ENCODE measurements at places on chromosomes 1 and 21.

- DNase-seq: peak; percentile 87
Measured at GRCh38 chr1:23539698-23540266, 8.7 kb upstream of the E2F2 start.

GRCh38 chr1:98487620-98488019, 173.9 kb upstream of the SNX7 start:
- no peak for DNase-seq

GRCh38 chr1:15260418-15261154, 13.6 kb downstream of the FHAD1 start:
- peak; percentile 66 for DNase-seq

DNA sequence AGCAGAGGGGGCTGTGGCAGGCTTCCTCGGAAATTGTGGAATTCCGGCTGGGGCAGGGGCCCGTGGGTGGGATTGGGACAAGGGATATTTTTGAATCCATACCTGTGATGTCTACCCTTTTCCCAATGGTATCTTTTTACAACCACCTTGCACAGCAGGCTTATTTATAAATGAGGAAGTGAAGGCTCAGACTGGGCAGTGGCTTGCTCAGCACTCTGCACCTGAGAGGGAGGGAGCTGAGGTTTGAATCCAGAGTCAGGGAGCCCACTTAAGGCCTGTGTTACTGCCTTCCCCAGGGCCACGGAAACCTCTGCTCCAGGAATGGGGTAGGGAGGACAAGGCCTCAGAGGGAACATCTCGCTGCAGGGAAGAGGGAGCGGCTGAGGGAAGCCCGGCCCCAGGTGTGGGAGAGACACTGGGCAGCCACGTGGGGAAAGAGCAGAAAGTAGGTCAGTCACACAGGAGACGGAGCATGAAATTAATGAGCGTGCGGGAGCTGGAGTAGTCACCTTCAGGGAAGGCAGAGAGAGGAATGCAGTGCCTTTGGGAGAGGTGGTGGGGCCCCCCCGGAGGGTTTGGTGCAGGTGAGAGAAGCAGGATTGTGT, 35.4 kb upstream of the SCMH1 start:
- no peak for DNase-seq

DNA sequence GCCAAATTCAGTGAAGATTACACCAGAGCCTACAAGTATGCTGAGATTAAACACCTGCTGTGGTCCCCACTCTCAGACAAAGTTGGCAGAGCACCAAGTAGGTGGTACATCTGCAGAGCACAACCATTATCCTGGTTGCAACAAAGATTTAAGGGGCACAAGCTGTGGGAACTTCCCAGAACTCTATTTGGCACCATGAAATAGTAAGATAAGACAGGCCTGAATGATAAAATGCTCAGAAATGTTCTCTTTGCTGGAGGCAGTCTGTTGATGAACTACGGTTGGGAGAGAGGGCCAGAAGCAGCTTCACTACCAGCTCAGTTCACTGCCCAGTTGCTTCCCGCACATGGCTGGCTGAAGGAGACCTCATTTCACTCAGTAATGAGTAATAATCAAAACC, 19.9 kb downstream of the RPL5 start:
- DNase-seq: no peak

DNA sequence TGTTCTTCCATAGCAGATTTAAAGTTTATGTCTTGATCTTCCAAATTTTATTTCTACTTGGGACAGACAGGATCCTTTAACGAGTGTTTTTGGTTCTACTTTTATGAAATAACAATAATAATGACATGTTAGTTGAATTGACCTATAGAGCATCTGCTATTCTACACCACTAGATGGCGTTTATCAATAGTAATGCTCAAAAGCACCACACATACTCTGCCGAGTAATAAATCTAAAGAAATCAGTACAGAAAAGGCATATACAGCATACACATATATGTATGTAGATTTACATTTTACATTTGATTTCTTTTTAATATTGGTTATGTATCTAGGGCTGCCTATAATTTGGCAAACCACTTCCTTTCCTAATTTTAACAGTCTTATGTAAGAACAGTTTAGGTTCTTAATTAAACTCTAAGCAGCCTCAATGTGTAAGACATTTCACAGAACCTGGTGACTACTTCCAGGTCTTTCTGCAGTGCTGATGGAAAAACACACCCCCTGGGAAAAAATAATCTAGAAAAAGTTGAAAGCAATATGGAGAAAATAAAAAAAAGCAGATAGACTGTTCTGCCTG, 5.9 kb upstream of the SIPA1L2 start:
- DNase-seq: peak; percentile 21

Data from mammary epithelial cell (primary cell).